ENCODE measurements at places on chromosomes 13 and 19.
A peak's percentile ranks its signal among the peaks of the same experiment; 100 is the strongest.

- peak; percentile 83 for DNase-seq
Measured at GRCh38 chr19:45693106-45693788, 781 bp downstream of the QPCTL start.

DNA sequence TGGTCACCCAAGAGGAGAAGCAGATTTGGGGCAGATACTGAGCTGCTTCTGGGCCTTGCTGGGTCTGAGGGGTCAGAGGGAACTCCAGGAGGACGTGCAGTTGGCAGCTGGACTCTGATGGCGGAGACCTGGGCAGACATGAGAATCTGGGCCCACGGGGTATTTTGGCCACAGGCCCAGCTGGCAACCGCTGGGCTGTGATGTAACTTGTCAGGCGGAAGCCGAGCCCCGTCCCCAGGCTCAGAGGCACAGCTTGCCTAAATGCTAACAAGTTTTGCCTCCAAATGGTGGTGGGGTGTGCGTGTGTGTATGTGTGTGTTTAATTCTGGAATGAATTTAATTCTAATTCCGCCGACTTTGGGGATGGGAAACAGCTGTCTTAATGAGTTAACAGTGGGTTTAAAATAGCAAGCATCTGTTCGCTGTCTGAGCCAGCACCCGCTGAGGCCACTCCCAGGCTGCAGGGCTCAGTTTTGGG, 11.6 kb downstream of the ZNRF4 start:
- DNase-seq: no peak

DNA sequence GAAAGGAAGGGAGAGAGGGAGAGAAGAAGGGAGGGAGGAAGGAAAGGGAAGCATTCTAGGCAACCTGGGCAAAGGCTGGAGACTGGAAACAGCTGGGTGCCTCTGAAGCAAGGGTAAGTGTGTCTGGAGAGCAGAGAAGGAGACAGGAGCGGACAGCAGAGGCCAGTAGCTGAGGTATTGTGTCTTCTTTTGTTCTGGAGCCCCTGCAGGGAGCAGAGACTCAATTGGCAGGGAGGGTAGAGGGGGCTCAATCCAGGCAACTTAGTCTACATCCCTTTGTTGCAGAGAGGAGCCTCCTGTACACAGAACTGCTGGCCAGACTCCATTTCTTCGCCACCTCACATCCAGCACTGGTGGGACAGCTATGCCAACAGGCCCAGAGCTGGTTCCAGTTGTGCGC, 53.2 kb downstream of the NWD1 start:
- DNase-seq: no peak

DNA sequence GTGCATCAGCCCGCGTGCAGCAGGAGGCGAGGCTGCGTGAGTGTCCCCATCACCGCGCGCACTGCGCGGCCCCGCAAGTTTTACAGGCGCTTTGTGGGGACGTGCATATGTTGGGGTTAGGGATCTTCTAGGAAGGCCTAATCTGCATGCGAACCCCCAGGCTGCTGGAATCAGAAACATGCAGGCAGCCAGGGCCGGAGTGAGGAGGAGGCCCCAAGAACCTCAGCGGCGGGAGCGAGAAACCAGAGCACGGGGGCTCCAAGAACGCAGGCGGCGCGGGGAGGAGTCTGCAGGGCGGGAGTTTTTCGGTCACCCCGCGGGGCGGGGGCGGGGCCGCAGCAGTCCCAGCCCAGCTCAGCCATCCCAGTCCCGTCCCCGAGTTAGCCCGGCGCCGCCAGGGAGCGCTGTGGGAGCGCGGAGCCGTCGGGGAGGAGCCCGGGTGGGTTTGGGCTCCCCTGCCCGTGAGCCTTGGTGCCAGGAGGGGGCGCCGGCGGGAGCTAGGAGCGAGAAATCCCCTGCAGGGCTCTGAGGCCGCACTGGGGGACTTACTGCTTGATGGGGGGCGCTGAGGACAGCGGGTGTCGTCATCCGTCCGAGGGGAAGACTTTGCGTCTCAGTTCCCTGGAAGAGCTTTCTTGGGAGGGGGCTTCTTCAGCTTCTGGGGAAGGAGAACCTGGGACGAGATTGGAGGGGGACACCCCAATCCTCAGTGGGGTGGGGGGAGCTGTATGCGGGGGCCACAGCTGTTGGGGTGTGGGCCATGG, 933 bp upstream of the NRTN start:
- DNase-seq: peak; percentile 96

DNA sequence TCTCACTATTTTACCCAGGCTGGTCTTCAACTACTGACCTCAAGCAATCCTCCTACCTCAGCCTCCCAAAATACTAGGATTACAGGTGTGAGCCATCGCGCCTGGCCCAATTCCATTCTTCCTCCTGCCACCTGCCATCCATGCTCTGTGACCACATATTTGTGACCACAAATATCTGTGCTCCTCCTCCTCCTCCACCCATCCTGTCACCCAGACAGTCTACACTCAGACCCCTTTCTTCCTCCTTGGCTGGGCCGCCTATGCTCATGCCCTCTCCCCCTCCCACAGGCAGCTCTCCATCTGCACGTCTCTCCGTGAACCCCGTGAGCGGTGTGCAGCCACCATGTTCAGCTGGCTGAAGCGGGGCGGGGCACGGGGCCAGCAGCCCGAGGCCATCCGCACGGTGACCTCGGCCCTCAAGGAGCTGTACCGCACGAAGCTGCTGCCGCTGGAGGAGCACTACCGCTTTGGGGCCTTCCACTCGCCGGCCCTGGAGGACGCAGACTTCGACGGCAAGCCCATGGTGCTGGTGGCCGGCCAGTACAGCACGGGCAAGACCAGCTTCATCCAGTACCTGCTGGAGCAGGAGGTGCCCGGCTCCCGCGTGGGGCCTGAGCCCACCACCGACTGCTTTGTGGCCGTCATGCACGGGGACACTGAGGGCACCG, 3.2 kb downstream of the EHD2 start:
- DNase-seq: peak; percentile 31

DNA sequence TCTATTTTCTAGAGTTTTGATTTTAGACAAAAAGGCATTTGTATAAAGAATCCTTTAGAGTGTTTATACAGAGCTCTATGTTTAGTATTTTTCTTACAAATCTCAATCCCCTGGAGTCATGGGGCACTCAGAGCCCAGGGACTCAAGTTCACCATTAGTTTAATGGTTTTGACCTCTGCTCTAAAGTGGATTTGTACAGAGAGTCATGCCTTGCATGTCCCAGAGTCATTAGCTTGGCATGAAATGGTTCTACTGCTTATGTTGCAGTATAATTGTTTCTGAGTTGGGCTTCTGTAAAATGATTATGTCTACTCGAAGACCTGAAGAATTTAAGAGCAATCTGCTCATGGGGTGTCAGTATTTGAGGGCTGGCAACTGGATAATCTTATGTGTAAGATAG, 406.2 kb downstream of the DLEU7 start:
- DNase-seq: no peak

- DNase-seq: no peak
Measured at GRCh38 chr13:112969692-112970338, 801 bp downstream of the MCF2L start.

Measured in body of pancreas (tissue), 4 donors.